ENCODE measurements at places on chromosomes 16 and 17.

- no peak for DNase-seq
Observed at GRCh38 chr16:79717333-79718137, 117.0 kb upstream of the MAF start.

DNA sequence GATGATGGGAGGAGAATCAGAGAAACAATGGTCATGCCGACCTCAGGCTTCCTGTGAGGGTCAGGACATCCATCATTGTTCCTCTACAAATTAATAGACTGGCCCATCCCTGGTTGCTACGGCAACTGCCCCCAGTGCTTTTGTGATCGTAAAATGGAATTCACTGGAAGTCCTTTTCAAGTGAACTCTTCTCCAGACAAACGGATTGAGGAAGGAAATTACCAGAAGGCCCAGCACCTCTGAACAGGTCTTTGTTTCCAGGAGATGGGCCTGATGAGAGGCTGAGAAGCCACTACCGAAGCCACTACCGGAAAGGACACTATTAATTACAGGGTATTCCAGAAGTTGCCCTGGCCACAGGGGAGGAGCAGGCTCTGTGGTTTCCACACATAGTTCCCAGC lies 126.0 kb downstream of the MGAT5B start:
- no peak for DNase-seq

DNA sequence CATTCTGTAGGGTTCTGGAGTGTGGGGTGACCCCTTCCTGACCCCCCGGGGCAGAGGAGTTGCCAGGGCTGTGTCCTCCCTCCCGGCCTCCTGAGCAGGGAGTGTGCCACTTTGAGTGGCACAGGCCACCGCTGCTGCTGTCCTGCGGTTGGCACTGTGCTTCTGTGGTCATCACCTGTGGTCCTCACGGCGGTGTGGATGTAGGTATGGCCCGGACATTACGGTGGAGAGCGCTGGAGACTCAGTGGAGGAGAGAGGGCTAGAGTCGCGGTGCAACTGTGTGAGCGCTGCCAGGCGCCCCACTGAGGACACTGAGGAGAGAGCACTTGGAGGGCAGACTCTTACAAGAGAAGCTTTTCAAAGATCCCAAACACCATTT lies 39.1 kb downstream of the PGS1 start:
- DNase-seq, result no peak

- no peak for DNase-seq
Observed at GRCh38 chr16:10817963-10818941, at the start of gene TVP23A. TVP23A (minus strand) TSS chr16:10818794; CDS start chr16:10818493, 301 bp downstream.

- DNase-seq, result no peak
Observed at GRCh38 chr17:55482591-55483389, 28.5 kb downstream of the SMIM36 start.

DNA sequence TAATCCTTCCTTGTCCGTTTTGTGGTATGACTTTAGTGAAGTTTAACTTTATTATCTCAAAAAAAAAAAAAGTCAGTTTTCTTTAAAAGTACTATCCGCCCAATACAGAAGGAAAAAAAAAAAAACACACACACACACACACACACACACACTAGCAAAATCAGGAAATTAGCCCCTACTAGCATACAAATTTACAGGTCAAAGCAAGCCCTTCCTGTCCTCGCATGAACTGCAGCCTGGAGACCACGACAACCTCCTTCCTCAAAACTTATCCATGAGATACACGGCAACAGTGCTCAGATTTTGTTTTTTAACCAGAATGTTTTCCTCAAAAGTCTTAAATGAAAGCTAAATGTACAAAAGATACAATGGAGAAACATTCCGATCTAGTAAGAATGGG lies 16.2 kb downstream of the NCOR1 start:
- no peak for DNase-seq

GRCh38 chr16:56929639-56930038 lies 2.3 kb upstream of the HERPUD1 start:
- no peak for DNase-seq

GRCh38 chr17:6061290-6061689 lies 8.9 kb upstream of the WSCD1 start:
- peak; percentile 42 for DNase-seq

- DNase-seq, result no peak
Observed at GRCh38 chr17:40056379-40057015, 2.3 kb upstream of the MED24 start.

GRCh38 chr17:79746889-79747507 lies 16.3 kb downstream of the ENPP7 start:
- no peak for DNase-seq

DNA sequence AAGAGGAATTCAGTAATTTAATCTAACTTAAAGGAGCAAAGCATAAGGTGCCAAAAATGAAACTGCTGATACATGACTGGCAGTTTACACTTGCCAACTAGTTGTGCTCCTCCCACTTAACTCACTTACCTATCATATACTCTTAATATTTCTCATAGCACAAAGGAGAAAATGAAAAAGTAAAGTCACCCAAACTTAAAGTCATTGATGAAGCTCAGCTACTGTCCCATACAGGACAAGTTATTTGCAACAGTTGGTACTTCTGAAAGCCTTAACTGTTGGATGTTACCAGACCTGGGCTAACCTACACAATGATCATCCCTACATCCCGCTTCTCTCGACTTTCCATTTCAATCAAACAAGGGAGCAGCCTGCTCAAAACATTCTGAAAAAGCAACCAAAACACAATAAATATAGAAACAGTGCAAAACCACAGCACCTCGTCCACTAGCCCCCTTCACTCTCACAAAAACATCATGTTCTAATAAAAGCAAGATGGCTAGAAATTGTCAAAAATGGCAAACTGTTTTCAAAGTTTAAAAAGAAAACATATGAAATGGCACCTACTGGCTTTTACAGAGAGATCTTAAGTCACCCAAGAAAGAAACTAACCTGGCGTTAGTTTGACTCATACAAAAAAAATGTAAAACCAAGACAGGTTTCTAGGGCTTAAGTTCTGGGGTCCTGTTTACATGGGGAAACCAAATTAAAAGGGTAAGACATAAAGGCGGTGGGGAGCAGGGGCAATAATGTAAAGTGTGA lies 868 bp downstream of the MED13 start:
- DNase-seq, result peak; percentile 17

GRCh38 chr17:39660397-39661385 lies 4.5 kb upstream of the TCAP start:
- DNase-seq, result no peak

- DNase-seq, result no peak
Observed at GRCh38 chr16:27826893-27827289, 236.6 kb downstream of the GSG1L start.

- peak; percentile 98 for DNase-seq
Observed at GRCh38 chr17:21286066-21286770, 1.7 kb downstream of the MAP2K3 start.

- peak; percentile 21 for DNase-seq
Observed at GRCh38 chr17:81665205-81666091, 957 bp downstream of the OXLD1 start.

DNA sequence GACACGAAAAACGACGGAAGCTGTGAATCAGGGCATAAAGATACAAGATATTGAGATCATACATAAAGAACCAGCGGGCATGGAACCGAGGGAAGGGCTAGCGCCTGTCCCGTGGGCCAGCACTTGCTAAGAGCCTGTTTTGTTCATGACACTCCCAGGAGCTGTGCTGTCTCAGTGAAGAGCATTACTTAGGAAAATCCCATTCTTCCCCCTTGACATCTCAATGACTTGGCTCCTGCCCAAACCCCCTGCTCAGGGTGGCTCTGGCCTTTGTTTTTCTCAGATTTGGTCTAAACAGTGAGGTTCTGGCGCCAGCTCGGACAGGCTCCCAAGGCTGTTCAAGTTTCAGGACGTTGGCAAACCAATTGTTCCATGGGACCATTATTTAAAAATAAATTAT lies 79.1 kb upstream of the SEC14L1 start:
- no peak for DNase-seq

DNA sequence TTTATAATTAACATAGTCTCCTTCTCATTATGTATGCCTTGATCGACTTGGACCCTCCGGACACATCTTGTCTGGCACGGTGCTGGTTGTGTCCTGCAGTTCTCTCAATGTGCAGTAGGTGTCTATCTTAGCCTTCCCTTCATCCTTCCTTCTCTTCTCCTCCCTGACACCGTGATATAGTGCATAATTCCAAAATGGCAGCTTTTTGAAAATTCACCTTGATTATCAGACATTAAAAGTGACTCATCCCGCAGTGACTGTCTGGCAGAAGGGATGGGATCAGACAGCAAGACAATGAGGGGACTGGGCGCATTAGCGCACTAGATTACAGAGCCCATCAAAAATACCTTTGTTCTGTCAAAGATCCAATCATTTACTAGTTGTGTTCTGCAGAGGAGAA lies 70.0 kb upstream of the PMFBP1 start:
- peak; percentile 54 for DNase-seq

GRCh38 chr17:80621335-80621996 lies 76.8 kb downstream of the RPTOR start:
- no peak for DNase-seq

GRCh38 chr16:6496996-6497395 lies 835.6 kb upstream of the RBFOX1 start:
- no peak for DNase-seq

DNA sequence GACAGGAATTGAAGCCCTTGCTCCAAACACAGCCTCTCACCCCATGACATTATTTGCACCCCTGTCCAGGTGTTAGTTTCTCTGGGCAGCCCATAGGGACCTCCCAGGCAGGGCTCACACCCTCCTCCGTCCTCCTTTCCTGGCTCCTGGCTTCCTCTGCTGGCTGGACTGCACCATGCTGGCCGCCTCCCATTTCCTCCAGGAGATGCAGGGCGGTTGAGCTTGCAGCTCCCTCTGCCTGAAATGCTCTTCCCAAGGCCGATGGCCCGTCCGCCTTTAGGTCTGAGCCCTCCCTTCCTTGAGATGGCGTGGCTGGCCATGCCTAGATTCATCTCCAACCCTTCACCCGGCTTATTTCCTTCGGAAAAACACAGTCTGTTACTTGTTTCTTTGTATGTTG lies 334.8 kb downstream of the SNX29 start:
- DNase-seq, result no peak

- DNase-seq, result no peak
Observed at GRCh38 chr17:60900688-60901087, 223.0 kb downstream of the BCAS3 start.

- DNase-seq, result peak; percentile 49
Observed at GRCh38 chr17:49575679-49576087, at the start of gene NXPH3. NXPH3 (plus strand) TSS chr17:49575871; CDS start chr17:49576220, 349 bp downstream.

DNA sequence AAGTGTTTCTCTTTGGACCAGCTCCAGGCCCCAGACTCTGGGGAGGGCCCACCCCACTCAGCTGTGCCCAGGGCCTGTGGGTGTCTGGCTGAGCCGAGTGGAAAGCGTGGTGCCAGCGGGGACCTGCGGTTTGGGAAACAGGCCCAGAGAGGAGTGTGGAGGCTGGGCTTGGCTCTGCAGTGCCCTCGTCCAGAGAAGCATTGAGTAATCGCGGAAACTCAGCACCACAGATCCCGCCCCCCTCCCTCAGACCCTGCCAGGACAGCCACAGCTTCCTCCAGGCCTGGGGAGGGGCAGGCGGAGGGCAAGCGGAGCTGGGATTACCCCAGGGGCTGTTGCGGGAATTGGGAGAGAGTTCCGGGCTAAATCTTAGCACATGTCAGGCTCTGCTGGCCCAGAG lies 14.6 kb upstream of the PITPNA start:
- DNase-seq, result peak; percentile 97

- no peak for DNase-seq
Observed at GRCh38 chr16:50924759-50925545, 183.1 kb downstream of the CYLD start.

GRCh38 chr17:14014657-14015056 lies 54.6 kb upstream of the COX10 start:
- peak; percentile 13 for DNase-seq
